Erythroblast (primary cell): ENCODE measurements at places on chromosomes 16 and 17.

- DNase-seq, result no peak
Measured at GRCh38 chr16:67150833-67151396, at the start of gene B3GNT9. Gene B3GNT9 (minus strand): TSS chr16:67150998. CDS start chr16:67150485, 513 bp downstream.

- no peak for DNase-seq
Measured at GRCh38 chr16:80288616-80289015, 252.2 kb upstream of the DYNLRB2 start.

DNA sequence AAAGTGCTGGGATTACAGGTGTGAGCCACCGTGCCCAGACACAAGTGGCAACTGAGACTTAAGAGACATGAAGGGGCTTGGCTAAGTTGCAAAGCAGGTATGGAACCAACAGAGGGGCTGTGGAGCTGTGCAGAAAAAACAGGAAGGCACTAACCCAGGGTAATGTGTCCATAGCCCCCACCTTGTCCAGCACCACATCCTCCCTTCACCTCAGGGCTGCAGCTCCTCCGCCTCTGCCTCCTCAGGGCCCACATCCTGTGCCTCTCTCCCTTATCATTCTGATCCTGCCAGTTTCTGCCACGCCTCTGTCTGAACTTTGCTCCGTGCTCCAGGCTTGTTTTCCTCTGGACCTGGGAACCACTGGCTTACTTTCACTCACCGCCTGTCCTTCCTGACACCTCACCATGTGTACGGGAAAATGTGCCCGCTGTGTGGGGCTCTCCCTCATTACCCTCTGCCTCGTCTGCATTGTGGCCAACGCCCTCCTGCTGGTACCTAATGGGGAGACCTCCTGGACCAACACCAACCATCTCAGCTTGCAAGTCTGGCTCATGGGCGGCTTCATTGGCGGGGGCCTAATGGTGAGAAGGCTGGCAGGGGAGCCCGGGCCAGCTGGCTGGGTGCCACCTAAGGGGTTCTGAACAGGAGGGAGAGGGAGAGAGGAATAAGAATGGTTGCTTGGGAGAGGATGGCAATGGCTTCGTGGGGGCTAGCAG is at the start of gene TM4SF5:
TSS of gene TM4SF5 (plus strand) at position 368 of the 716 bp plus-strand sequence. CDS start at position 405, 37 bp downstream.
- DNase-seq, result no peak

GRCh38 chr17:4221899-4222659 is 41.7 kb downstream of the ANKFY1 start:
- no peak for DNase-seq

DNA sequence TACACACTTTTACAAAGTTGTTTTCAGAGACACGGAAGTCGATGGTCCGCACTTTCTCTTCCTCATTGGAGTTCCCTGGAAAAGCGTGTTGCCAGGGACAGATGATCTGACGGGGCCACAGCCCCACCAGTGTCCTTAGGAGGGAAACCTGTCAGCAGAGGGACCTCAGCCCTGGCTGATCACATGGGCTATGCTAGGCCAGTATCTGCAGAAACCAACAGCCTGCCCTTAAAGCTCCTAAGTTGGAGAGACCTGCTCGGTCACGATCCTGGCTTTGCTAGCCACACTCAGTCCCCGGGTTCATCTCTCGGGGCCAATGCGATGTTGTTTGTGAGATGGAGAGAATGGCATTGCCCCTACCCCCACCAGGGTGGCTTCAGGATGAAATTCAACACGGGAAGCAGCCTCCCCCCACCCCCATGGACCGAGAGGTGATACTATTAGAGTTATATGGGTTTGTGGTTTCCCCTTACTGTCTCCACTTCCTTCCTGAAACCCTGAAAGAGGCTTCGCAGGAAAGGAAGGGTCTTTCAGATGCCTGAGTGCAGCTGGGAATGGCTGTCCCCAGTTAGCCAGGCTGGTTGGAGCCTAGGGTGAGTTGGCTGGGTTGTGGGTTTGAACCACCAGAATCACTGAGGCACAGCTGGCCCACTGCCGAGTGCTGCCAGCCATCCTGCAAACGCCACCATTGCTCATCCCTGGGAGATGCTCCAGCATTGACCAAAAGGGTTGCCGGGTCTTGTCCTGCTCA is 16.6 kb downstream of the RMI2 start:
- no peak for DNase-seq

DNA sequence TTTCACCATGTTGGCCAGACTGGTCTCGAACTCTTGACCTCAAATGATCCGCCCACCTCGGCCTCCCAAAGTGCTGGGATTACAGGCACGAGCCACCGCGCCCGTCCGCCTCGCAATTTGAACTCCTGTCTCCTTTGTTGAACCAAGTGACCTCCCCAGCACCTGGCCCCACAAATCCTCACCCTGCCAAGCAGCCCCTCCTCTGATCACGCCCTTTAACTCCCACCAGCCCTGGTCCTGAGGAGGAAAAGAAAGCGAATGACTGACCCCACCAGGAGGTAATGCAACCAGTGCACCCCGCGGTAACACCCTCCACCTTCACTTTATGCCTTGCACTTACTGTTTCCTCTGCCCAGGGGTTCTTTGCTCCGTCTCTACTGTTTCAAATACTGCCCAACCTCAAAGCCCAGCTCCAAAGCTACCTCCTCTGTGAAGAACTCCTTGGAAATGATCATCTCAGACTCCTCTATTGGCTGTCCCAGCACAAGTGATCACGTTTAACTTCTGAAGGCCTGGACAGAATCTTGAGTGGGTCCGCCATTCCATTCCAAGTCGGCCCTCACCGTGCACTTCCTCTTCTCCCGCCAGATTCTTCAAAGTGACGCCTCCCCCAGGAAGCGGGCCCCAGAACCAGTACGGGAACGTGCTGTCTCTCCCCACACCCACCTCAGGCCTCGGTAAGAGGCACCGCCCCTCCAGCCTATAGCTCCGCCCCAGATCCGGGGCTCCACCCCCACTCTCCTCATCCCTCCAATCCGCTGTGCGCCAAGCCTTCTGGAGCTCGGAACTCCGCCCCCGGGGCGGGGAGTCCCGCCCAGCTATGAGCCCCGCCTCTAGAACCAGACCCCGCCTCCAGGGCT is 4.4 kb downstream of the CD19 start:
- DNase-seq, result peak; percentile 92

GRCh38 chr17:63450551-63450950 is 4.4 kb upstream of the CYB561 start:
- DNase-seq, result no peak

- DNase-seq, result no peak
Measured at GRCh38 chr16:4016005-4016352, 100.3 kb downstream of the ADCY9 start.

- DNase-seq, result peak; percentile 84
Measured at GRCh38 chr16:30186782-30187555, 3.6 kb downstream of the CORO1A start.

- DNase-seq, result no peak
Measured at GRCh38 chr17:79252886-79253285, 178.3 kb downstream of the ENGASE start.

DNA sequence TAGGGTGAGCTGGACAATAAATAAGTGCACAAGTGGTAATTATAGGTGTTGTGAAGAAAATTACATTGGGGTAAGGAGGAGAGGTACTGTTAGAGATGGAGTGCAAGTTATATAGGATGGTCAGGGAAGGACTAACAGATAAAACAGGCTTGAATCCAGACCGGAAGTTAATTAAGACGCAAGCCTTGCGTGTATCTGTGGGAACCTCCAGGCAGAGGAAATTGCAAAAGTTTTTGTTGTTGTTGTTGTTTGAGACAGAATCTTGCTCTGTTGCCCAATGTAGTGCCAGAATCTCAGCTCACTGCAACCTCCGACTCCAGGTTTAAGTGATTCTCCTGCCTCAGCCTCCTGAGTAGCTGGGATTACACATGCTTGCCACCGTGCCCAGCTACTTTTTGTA is 2.4 kb upstream of the ZNF18 start:
- no peak for DNase-seq

GRCh38 chr16:70460737-70461261 is 6.4 kb downstream of the FCSK start:
- DNase-seq, result no peak

DNA sequence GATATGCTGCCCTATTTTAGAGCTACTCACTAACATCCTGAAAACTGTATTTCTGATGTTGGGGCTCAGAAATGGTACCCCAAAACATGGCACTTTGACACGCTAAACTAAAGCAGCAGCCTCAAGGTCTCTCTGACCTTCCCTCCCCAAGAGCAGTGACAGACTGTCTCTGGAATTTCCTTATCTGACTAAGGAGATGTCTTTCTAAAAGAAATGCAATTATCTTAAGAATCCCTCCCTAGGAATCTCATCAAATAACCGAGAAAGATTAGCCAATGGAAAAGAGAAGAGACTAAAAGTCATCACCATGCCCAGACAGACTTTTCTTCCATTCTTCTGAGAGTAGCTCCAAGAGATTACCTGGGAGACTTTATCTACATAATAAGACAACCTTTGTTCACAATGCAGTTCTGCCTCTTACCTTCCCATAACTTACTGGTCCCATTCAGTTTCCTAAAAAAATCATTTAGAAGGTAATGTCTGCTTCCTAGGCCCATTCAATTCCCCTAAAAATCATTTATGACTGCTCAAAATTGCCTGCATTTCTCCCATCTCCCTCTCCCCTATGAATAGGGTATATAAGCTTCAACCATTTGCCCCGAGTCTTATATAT is 123.9 kb downstream of the CPPED1 start:
- no peak for DNase-seq

- DNase-seq, result no peak
Measured at GRCh38 chr16:23948949-23949411, 113.2 kb downstream of the PRKCB start.

GRCh38 chr17:13346081-13346533 is 255.6 kb downstream of the HS3ST3A1 start:
- DNase-seq, result no peak

GRCh38 chr17:9801505-9801904 is 10.1 kb upstream of the DHRS7C start:
- no peak for DNase-seq

DNA sequence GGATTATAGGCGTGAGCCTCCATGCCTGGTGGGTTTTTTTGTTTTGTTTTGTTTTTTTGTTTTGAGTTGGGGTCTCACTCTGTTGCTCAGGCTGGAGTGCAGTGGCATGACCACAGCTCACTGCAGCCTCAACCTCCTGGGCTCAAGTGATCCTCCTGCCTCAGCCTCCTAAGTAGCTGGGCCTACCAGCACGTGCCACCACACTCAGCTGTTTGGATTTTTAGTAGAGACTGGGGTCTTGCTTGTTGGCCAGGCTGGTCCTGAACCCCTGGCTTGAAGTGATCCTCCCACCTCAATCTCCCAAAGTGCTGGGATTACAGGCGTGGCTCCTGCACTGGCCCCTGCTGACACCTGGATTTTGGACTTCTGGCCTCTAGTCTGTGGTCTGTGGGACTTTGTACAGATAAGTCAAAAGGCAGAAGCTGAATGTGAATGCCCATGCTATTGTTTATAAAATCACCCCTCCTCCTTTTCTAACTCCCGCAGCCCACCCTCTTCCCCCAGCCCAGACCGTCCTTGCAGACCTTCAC is 5.7 kb downstream of the SNAI3 start:
- no peak for DNase-seq

GRCh38 chr16:57519796-57520360 is 16.5 kb downstream of the CCDC102A start:
- DNase-seq, result peak; percentile 67

DNA sequence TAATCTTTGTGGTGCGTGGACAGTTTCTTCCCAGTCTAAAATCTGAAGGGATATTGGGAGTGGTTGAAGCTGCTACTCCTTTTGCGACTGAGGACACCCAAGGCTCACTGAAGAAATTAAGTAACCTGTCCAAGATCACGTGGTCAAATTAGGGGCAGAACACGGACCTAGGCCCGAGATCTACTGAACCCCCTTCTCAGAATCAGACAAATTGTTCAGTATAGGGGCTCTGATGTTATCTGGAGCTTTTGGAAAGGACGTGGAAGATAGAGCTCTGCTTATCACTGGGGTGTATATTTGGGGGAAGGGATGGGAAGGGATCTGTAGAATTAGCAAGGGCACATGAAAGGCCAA is 857 bp downstream of the TANGO6 start:
- peak; percentile 56 for DNase-seq

DNA sequence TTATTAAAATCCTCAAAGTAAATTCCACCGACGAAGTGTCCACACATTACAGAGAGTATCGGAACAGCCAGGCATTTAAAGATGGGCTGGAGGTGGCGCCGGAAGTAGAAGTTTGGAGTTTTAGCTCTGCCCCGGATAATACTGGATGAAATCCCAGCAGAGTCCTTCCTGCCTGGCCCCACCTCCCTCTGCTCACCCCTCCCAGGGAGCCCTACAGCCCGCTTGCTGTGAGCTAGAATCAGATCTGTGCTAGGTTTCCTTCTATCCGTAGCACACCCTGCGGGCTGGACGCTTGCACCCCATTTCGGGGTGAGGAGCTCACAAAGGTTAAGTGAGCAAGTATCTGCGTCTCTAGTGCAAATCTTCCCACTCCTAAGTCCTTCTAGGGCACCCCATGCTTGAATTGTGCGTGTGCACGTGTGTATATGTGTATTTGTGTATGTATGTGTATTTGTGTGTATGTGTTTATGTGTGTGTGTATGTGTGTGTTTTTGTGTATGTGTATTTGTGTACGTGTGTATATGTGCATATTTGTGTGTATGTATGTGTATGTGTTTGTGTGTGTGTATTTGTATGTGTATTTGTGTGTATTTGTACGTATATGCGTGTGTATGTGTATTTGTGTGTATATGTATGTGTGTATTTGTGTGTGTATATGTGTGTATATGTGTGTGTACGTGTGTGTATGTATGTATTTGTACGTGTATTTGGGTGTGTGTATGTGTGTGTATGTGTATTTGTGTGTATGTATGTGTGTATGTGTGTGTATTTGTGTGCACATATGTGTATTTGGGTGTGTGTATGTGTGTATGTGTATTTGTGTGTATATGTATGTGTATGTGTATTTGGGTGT is 61.4 kb downstream of the HAPSTR1 start:
- DNase-seq, result no peak

DNA sequence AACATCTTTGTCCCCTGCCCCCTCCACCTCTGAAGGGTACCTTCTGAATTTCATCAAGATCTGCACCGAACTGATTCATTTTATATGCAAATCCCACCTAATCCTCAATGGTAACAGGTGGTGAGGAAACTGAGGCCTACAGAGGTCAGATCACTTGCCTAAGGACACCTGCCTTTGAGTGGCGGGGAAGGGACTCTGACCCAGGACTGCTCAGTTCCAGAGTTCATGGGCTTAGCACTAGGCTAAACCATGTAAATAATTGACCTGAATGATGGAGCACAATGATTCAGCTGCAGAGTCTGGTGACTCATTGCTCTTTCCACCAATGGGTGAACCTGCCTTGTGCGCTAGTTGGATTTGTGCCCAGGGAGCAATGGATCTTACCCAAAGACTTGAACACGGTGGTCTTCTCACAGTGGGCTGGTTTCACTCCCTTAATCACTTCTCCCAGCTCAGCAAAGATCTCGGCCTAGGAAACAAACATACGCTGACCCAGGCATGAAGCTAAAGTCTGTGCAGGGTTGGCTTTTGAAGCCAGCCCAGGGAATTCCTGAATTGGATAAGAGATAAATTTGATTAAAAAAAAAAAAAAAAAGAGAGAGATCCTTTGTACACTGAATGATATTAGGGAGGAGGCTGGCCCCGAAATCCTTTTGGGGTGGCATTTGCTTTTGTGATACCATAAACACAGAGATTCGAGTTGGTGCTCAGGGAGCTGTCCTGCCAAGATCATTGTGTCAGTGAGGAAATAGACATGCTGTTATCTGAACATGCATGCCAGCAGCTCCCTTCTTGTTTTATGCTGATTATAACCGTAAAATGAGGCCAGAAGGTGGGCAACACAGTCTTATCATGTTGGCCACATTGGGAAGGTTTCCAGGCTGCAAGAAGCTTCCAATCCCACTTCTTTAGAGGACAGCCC is 17.0 kb downstream of the CRYM start:
- DNase-seq, result peak; percentile 95

- DNase-seq, result no peak
Measured at GRCh38 chr17:48054238-48055185, 6.4 kb downstream of the NFE2L1 start.
